ENCODE measurements at places on chromosomes 5 and 9.

- no peak for DNase-seq
These were observed 64.2 kb downstream of the CFAP77 start for GRCh38 chr9:132474253-132474652.

GRCh38 chr9:104982543-104982942 is 54.6 kb upstream of the ABCA1 start:
- no peak for DNase-seq

DNA sequence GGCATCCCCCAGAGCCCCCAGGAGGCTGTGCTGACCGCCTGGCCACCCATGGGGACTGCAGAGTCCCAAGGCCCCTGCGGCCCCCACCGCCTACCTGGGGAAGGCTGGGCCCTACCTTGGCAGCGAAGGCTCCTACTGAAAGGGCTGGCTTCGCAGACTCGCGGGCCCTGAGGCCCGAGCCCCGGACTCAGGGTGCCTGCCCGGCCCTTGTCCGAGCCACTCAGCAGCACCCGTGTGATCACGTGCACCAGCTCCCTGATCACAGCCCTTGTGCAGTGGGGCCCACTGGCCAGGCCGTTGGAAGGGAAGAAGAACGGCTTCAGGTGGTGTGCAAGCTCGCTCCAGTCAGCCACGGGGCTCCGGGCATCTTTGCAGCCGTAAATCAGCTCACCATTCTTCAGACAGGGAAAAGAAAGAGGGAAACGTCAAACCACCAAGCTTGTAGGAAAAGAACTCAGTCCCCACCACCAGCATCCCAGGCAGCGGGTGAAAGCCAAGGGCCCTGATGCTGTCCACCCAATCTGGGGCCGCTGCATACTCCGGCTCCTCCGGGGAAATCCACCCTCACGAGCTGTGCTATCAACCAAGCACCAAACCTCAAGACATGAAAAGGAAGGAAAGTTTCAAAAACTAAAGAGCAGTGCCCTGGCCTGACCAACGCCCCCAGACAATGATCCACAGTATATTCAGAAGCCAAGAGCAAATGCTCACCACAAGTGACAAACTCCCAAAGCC is 31.9 kb downstream of the IPPK start:
- DNase-seq = no peak

DNA sequence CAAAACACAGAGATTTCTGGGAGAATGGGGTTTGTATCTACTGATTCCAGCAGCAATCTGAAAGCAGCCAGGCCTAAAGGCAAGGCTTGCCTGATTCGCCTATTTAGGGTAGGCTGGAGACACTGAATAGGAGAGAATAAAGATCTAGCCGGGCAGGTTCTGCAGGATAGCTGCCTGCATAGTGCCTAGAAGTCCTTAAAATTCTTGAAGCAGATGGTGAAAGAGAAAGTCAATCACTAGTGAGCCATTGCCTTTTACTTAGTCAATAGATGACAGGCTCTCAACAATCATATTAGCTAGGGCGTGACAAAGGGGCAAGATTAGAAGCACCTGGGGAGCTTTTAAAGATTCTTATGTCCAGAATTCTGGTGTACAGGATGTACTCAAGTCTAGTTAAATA is 522.7 kb downstream of the HTR1A start:
- no peak for DNase-seq

GRCh38 chr5:154647114-154647760 is 107.9 kb upstream of the LARP1 start:
- no peak for DNase-seq

DNA sequence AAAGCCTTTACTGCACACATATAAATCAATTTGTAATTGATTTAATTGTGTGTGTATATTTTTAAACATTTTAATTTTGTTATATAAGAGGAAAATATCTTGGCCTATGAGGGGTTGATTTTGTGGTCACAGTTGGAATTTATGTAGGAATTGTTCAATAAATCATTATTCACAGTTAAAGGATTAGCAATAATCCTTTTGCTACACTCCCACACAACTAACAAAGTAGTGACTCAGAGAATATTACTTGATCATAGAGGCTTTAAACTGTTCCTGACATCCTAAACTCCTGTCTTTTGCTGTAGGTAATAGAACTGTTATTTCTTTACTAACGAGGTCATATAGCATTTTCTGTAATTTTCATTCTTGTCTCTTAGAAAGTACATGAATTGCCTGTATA is 95.5 kb downstream of the ZCCHC7 start:
- no peak for DNase-seq

DNA sequence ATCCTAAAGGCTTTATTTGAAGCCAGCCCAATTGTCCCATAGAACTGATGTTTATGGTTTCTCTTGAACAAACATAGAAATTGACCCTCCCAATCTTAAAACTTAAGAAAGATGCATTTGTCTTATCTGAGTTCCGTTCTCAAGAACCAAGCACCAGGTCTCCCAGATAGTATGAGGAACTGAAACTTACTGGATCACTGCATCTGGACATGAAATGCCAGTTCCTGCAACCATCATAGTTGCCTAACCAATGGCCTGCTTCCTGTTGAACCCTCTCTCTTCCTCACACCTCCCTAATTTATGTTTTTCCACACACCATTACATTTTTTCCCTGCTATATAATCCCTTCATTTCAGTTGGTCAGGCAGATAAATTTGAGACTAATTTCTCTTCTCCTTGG is 478.9 kb downstream of the HTR1A start:
- no peak for DNase-seq

DNA sequence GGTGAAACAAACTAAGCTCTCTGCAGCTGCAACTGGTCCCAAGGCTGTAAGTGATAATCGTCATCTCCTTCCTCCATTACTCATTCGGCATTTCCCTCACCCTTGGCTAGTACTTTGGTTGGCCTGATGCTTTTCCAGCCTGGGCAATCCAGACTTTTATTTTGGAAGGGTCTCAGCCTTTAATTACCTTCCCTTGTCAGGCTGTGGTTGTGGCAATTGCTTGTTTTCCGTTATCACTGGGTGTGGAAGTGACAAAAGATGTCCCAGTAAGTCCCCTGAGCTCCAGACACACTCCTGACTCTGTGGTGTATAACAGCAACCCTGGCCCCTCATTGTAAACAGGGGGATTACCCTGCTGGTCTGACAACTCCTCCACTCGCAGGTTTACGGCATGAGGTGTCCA is 6.3 kb upstream of the FAF2 start:
- no peak for DNase-seq

DNA sequence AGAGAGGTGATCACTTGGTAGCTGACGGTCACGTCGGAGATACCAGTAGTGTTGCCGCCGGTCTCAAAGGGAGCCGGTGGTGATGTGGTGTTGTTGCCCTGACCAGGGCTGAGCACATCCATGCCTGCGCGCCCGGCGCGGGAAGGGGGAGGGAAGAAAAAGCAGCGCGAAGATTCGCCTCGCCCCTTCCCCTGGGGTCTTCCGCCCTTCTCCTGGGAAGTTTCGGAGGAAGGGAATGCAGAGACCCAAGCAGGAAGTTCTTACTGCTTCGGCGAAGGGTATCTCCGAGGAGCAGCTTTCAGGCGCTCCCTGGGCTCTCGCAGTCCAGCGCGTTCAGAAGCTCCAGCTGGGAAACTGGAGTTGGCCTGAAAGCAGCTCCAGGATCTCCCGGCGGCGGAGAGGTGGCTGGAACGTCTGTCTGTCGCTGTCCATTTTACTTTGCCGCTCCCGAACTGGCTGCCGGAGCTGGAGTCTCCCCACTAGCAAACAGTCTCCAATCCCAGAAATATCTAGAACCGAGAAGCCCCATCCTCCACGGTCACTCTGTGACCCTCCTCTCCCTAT is 565 bp downstream of the HTR1A start:
- DNase-seq = no peak

- DNase-seq = no peak
These were observed 680 bp downstream of the SELENOP start for GRCh38 chr5:42810834-42811590.

- DNase-seq = no peak
These were observed 27.8 kb upstream of the LARP1 start for GRCh38 chr5:154727361-154727760.

- DNase-seq = no peak
These were observed 209.9 kb downstream of the AOPEP start for GRCh38 chr9:94936419-94936818.

DNA sequence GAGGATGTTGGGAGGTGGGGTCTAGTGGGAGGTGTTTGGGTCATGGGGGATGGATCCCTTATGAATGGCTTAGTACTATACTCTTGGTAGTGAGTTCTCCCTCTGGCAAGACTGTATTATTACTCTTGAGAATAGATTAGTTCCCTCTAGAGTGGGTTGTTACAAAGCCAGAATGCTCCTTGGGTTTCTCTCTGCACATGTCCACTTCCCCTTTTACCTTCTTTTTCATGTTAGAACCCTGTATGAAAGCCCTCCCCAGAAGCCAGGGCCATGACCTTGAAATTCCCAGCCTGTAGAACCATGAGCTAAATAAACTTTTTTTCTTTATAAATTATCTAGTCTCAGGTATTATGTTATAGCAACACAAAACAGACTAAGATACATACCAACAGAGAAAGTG is 31.1 kb downstream of the SLC24A2 start:
- no peak for DNase-seq

GRCh38 chr5:67214036-67214435 is 17.4 kb upstream of the CD180 start:
- no peak for DNase-seq

GRCh38 chr5:178288401-178289368 is 56.1 kb upstream of the PHYKPL start:
- DNase-seq = no peak

DNA sequence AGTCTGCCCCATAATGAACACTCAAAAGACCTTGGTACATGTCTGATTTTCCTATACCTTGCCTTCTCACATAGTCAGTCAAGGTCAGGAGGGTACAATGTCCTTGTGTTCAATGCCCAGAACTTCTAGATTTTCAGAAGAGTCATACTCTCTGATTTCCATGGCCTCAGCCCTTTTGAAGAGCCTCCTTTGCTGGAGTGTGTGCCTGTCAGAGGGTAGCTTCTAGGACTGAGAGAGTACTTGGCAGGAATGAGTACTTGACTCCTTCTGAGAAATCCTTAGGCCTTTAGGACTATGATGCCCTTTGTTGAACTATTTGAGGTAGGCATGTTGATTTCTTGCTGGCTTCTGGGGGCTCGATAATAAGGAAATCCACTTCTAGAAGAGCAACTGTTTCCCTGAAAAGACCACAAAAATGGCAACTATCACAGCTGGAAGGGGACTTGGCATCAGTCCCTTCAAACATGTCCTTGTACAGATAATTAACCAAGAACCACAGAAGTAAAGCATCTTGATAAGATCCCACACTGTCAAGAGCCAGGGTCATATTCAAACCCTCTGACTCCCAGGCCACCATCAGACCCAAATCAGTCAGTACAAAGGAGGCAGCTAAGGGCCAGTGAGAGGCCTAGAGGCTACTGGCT is 10.6 kb upstream of the MEGF9 start:
- DNase-seq = no peak

DNA sequence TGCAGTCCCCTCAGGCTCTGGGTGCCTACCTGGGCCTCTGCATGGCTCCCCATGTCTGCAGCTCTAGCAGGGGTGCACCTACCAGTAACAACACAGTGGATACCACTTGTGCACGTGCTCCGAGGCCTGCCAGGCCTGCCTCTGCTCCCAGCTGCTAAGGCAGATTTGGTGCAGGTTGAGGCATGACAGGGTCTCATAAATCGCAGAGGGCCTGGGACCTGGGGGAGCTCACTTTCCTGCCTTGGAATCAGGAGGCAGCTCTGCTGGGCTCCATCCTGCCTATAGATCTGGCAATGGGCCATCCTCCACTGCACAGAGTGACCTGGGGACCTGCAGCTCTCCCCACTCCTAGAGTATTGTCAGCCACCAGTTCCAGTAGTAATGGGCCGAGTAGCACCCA is 121.9 kb upstream of the CXCL14 start:
- no peak for DNase-seq

DNA sequence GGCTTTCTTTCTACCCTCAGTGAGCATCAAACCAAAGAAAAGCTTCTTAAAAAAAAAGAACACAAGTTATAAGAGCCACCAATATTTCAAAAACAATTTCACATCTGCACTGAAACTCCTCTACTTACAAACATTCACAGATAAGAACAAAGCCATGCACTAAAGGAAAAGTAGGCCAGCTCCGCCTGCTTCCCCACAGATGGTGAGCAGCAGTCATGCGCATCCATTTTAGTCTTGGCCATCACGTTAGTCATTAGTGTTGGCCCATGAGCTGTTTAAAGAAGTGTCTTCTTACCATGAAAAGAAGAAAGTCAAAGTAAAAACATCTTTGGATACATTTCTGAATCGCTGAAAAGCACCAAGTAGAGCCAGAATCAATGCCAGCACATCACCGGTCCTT is 40.0 kb upstream of the SMIM23 start:
- no peak for DNase-seq

- DNase-seq = no peak
These were observed 83.0 kb downstream of the SMC2 start for GRCh38 chr9:104177003-104177611.

DNA sequence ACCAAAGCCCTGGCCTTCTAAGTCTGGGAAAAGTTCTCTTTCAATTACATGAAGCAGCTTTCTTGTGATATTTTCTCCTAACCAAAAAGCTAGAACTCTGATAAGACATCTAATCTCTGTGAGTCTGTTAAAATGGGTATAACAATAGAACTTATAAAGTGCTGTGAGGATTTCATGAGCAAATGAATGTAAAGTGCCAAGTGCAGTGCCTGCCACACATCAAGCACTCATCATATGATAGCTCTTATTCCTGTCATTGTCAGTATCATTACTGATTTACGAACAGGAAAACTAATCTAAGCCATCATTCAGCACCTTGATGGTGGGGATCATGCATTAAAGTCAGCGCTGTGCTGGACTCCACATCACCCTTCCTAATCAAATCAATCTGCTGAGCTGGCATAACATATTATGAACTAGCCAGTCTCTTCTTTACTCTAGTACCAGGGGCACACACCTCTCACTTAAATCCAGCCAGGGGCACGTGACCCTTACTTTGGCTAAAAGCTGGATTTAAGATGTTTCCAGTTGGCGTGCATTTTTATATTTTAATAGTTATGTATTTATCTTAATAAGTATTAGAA is 37.3 kb downstream of the YIPF5 start:
- DNase-seq = no peak

DNA sequence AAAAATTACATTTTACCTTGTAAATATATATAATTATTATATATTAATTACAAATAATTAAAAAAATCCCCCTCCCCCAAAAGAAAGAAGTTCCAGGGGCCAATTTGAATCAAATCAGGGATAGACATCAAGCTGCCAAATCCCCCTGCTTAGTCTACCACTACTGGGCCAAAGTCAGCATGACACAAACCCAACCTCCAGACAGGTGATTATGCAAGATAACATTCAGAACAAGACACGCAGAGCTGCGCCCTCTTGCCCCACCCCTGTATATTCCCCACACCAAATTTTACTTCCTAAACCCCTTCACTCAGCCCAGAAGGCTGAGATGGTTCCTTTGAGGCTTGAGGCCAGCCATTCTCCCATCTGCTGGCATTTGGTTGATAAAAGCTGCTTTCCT is 2059.1 kb upstream of the CDH6 start:
- no peak for DNase-seq

DNA sequence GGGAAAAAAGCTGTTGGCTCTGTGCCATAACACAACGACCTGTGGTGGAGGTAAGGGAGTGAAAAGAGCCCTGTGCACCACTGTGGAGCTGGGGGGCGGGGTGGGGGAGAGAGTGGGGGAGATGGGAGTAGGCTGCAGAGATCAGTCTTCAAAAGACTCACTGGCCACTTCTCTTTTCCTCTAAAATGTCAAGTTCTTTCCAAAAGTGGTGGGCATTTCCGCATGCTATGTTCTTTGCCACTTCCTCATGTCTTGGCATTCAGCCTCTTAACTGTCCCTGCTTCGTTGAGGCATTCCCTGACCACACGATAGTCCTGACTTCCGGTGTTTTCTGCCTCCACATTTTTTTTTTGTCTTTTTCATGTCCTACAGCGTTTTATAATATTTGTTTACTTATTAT is 2.4 kb upstream of the PPP2R2B start:
- no peak for DNase-seq

GRCh38 chr5:132302413-132302812 is 8.2 kb downstream of the SLC22A4 start:
- no peak for DNase-seq
